ENCODE measurements at places on chromosomes 16 and 17.
A peak's percentile ranks its signal among the peaks of the same experiment; 100 is the strongest.

DNA sequence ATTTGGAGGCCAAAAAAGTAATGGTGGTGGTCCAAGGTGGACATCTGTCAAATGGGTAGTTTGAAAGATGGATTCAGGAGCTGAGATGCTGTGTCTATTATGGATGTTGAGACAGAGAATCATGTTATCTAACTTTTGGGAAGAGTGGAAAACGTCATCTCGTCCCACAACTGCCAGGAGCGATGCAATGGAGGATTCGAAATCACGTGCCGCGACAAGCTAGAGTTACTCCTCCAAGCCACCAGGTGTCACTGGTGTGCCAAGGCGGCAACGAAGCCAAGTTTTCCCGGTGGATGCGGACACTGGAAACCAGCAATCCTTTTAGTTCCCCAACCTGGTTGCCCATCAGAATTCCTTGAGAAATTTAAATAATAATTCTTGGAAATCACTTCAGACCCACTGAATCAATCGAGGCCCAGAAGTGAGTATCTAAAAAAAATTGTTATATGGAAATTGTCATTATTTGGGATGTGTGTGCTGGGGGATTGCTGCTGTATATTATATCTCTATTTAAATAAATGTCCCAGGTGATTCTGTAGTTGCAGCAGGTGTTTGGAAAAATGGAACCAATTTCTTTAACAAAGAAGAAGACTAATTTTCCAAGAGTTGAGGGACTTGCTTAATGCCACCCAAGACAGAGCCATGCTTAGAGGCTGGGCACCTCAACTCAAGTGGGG, 206.1 kb downstream of the HAPSTR1 start:
- DNase-seq = no peak

DNA sequence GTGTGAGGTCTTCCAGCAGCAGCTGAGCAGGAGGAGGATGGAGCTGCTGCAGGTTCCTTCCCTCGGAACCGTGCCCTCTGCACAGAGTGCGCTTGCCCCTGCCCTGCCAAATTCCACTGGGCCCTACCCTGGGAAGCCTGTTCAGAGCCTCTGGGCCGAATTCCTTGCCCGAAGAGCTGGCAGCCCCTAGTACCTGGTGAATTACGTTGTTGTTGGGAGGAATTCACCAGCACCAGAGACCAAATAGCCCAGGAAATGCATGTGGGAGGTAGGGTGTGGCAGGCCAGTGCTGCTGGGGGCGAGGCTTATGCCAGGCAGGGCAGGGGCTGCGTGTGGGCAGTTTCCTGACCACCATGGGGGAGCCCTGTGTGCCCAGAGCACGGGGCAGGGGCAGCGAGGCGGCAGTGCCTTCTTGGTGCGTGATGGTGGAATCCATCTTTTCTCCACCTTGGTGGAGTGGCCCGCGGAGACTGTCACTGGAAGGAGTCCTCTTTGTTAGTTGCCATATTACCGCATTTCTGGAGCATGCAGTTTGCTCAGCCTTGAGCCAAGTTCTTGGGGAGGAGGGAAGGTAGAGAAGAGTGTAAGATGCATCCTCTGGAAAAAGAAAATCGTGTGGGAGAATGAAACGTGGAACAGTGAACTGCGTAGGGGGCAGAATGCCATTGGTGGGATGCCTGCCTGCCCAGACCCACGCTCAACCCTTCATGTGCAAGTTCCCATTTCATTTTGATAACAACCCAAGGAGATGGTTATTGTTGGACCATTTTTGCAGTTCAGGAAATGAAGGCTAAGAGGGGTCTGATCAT, 2.3 kb downstream of the MRC2 start:
- DNase-seq = no peak

- DNase-seq = no peak
Measured at GRCh38 chr16:19460397-19460796, 42.7 kb downstream of the TMC5 start.

DNA sequence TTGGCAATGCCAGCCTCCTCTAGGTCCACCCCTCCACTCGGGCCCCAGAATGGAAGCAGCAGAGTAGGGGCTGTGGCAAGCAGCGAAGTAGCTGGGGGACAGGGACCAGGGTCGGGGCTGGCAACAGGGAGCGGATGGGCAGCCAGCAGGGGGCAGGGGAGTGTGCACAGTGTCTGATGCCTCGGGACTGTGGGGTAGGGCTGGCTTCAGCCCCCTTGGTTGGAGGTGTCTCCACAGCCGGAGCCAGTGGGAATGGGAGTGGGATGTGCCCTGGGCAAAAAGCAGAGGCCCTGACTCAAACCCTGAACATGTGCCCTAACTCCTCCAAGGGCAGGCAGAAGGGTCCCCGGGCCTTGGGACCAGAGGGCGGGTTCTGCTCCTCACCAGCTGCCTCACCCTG, 18.5 kb upstream of the ARHGAP27 start:
- DNase-seq = no peak

GRCh38 chr16:73483934-73484711, 436.2 kb upstream of the ZFHX3 start:
- DNase-seq = no peak

GRCh38 chr17:45848868-45849535, 4.3 kb downstream of the SPPL2C start:
- no peak for DNase-seq

- no peak for DNase-seq
Measured at GRCh38 chr17:50953831-50954601, 87.9 kb upstream of the TOB1 start.

DNA sequence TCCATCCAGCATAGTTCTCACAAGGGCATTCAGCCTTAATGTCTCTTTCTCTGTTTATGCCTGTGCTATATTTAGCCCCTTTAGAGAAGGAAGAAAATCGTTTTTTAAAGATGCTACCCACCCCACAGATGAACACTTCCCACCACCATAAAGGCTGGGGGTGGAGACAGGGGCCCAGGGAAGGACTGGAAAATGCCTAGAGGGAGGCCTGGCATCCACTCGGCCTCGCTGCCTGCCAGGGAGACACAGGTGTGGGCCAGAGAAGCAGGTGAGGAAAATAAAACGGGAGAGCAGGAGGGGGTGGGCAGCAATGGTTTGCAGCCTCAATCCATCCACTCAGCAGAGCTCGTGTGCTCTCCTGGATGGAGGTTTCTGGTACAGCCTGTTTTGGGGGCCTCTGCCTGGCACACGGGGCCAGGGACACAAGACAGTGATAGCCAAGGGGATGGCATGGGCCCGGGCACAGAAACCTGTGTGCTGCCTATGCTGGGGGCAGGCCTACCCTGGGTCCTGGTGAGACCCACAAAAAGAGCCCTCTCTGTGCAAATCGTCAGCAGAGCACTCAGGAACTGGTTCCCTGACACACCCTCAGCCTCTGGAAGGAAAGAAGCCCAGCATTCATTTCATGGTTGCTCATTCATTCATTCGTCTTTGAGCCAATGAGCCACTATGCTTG, 121.4 kb downstream of the C16orf78 start:
- DNase-seq = no peak

GRCh38 chr17:19260958-19261357, 23.8 kb downstream of the EPN2 start:
- DNase-seq = no peak

GRCh38 chr17:50677851-50678375, 29.8 kb downstream of the ANKRD40 start:
- DNase-seq = no peak

- DNase-seq = no peak
Measured at GRCh38 chr17:6575596-6575988, 19.2 kb upstream of the PITPNM3 start.

GRCh38 chr16:68972013-68972412, 128.7 kb downstream of the TANGO6 start:
- DNase-seq = no peak

GRCh38 chr16:23967775-23968174, 132.0 kb downstream of the PRKCB start:
- DNase-seq = no peak

- DNase-seq = no peak
Measured at GRCh38 chr16:19344224-19344801, 58.8 kb downstream of the CLEC19A start.

- no peak for DNase-seq
Measured at GRCh38 chr17:73379826-73380225, 68.0 kb upstream of the CDC42EP4 start.

DNA sequence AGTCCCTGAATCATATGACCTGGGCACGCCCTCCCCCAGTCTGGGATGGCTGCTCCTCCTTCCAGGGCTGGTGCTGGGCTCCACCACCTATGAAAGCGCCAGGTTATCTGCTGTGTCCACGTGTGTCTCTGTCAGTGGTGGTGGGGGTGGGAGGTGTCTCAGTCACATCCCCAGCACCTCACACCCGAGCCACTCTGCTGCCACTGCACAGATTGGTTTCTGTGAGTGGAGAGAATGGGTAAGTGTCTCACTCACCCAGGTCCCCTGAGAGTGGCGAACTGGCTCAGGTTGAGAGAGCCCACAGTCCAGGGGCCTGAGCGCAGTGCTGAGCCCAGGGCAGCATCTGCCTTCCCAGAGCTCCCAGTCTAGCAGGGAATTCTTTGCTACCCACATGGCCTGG, 79.0 kb downstream of the PLD6 start:
- no peak for DNase-seq

GRCh38 chr17:44281570-44281969, 13.6 kb upstream of the SLC4A1 start:
- DNase-seq = no peak

DNA sequence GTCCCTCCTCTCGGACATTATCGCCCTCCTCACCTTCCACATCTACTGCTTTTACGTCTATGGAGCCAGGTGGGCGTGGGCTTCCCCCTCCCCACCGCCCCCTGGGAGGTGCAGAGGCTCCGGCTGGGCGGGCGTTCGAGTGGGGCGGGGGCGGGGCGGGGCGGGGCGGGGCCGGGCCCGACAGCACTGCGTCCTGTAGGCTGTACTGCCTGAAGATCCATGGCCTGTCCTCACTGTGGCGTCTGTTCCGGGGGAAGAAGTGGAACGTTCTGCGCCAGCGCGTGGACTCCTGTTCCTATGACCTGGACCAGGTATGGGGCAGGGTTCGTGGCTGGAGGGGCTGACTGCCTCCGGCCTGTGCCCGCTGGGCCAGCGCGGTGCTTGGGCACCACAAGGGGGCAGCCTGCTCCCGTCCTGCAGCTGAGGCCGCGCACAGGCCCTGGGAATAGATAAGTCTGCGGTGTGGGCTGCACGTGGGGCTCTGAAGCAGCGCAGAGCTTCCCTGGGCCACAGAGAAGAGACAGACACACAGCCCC, 9.2 kb downstream of the PIGQ start:
- peak; percentile 47 for DNase-seq

GRCh38 chr16:58628845-58629732, 537 bp downstream of the CNOT1 start:
- peak; percentile 40 for DNase-seq
